ENCODE measurements at places on chromosomes 11 and 22.

- peak; percentile 76 for DNase-seq
These were observed 39.6 kb downstream of the NUMA1 start for GRCh38 chr11:72040491-72041363.

GRCh38 chr11:69138265-69138664 lies 17.5 kb upstream of the SMIM38 start:
- DNase-seq: no peak

DNA sequence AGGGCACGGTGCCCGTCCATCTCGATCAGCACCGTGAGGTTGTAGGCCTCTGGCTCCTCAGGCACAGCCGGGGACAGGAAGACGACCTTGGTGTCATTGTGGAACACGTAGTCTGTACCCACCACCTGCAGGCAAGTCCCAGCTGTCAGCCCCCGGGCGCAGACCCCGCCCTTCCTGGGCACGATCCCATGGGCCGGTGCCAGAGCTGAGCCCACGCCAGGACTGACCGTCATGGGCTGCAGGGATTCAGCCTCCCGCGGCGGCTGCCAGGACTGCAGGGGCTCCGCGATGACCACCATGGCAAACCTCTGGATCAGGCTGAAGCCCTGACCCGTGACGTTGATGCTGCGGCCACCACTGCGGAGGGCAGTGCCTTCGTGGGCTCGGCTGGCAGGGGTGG lies 11.8 kb upstream of the MAPK11 start:
- no peak for DNase-seq

GRCh38 chr22:23698094-23698493 lies 7.3 kb downstream of the RGL4 start:
- no peak for DNase-seq

DNA sequence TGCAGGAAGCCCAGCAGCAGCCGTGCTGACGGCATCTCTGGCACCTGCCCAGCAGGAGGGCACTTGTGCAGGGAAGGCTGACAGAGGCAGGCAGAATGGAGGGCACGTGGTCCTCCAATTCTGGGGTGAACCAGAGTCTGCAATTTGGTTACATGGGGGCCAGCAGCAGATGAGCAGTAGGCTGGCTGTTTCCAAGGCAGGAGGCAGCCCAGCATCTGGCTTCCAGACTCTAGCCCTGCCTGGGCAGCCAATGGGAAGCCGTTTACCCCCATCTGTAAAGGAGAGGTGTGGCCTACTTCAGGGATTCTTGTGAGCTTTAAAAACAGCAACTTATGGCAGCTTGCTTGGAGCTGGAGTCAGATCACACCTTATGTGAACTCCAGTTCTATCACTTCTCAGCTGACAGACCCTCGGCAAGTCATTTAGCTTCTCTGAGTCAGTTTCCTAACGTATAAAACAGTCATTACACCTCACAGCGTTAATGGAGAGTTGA lies 27.9 kb upstream of the RASL10A start:
- no peak for DNase-seq

GRCh38 chr11:15859411-15859810 lies 496.9 kb downstream of the SOX6 start:
- no peak for DNase-seq

DNA sequence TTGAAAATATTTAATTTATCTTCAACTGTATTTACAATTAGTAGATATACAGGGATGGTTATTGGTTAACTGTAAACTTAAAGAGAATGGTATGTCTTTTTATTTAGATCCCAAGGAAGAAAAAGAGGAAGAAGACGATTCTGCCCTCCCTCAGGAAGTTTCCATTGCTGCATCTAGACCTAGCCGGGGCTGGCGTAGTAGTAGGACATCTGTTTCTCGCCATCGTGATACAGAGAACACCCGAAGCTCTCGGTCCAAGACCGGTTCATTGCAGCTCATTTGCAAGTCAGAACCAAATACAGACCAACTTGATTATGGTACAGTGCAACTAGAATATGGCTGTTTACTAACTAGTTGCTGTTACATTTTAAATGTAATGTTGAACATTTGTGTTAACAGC lies 12.7 kb upstream of the CNTF start:
- no peak for DNase-seq

- DNase-seq: no peak
These were observed 140.5 kb downstream of the FCHSD2 start for GRCh38 chr11:73001615-73002014.

DNA sequence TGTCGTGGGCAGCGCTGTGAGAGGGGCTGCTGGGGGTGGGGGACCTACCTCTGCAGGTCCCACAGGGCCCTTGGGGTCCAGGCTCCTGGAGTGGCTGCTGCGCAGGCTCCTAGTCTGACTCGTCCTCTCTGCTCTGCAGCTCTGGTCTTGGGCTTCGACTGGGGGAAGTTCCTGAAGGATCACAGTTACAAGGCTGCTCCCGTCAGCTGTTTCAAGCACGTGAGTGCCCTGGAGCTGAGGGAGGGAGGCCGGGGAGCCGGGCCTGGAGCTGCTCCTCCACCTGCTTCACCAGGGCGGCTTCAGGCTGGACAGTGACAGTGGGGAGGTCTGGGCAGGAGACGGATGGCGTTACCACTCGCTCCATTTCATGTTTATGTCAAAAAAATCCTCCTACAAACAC lies 11.9 kb downstream of the L3MBTL2 start:
- DNase-seq: no peak

DNA sequence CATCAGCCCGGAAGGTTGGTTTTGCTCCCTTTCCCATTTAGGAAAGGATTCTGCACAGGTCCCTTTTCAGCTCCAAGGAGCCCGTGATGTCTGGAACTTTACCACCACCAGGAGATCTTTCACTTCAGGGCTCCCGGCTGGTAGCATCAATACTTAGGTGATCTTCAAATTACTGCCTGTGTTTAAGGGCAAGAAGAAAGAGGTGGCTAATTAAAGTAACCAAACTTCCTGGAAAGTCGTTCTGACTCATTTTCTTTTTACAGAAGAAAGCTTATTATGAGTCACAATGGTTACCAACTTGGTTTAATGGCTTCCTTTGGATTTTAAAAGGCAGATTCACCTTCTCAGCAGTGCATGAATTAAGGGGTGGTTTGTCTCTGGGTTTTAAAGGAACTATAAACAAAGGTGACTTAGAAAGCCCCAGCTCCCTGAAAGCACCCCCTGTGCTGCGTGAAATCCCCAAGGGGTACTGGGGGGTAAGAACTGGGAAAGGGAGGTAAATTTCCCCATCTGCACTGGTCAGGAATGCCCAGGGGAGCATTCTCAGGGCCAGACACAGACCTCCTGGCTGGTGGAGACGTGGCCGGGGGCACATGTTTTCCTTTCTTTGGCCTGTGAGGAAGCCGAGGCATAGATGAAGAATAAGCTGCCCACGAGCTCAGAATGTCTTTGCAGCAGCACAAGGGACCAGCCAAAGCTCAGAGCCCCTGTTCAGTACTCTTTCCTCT lies 8.8 kb downstream of the POU2F3 start:
- no peak for DNase-seq

DNA sequence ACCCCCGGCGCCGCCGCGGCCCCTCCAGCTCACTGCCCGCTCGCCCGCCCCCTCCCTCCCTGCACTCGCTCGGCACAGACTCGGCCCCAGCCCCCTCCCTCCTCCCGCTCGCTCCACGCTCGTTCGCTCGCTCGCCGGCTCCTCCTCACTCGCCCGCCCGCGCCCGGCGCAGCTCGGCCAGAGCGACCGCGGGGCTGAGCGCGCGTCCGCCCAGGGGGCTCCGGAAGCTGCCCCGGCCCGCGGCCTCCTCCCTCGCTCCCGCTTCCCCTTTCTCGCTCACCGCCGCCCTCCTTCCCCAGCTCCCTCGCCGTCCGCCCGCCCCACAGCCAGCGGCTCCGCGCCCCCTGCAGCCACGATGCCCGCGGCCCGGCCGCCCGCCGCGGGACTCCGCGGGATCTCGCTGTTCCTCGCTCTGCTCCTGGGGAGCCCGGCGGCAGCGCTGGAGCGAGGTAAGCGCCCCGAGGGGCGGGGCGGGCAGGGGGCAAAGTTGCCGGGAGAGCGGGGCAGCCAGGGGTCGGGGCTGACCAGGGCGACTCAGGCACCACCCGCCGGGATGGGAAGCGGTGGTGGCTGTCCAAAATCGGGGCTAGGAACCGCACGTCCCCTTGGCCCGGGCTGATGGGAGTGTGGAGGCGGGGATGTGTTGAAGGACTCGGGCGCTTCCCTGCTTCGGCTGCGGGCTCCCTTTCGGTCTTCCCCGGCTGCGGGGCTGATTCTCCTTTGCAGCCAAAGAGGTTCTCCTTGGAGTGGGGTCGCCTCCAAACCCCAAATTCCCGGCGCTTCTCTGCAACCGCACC lies at the start of gene SEZ6L:
TSS of gene SEZ6L (plus strand) at position 148 of the 797 bp plus-strand sequence. CDS start at position 356, 208 bp downstream.
- no peak for DNase-seq

DNA sequence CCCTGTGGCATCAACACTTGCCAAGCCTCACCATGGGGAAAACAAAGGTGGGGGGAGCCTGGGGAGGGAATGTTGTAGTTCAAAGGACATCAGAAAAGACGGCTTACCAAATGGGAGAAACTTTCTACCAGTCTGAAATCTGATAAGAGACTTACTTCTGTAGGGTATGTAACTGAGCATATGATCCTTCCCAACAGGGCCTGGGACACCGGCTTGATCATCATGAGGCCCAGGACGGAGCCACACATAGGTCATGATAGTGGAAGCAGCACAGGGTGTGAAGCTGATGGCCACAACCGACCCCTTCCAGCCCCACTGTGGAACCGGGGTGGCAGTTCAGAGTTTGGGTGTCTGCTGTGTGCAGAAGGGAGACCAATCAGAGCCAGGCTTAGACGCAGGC lies 51.1 kb downstream of the MICAL3 start:
- no peak for DNase-seq

DNA sequence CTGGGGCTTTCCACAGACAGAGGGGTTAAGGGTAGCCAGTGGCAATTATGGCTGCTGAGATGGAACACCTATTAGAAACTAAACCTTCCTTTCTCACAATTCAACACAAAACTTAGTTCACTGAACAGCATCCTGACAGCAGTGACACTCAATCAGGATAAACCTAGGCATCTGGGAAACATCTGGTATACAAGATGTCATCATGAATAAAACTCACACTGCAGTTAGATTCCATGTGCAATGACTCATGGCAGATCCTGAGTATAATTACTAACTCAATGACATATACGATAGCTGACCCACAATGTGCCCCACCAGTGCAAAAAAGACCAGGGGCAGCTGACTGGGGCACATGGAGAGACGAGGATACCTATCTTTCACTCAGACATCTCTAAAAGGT lies 17.7 kb downstream of the RBFOX2 start:
- DNase-seq: no peak

DNA sequence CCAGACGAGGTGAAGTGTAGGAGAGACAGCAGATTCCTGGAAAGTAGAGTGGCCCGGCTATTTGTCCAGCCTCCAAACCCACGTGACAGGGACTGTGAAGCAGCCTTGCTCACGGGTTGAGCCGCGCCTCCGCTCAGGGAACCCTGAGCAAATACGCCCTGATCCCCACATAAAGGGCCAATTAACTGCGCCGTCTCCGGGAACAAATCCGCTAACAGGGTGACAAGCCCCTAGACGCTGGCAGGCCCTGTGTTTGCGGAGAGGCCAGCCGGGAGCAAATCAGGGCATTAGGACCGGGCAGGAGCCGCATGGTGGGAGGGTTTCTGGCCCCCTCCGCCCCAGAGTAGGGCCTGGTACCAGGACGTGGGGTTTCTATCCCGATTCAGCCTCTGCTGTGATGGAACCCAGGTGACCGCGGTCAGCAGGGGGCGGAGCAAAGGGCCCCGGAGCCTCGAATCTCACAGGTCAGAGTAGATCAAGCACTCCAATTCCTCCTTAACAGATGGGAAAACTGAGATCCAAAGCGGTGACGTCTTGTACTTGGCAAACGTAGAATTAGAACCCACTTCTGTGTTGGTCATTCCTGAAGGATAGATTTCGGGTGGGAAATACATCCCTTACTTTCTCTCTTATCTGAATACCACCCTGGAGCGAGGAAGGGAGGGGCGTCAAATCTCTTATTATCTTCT lies 2.0 kb upstream of the ROBO3 start:
- no peak for DNase-seq

DNA sequence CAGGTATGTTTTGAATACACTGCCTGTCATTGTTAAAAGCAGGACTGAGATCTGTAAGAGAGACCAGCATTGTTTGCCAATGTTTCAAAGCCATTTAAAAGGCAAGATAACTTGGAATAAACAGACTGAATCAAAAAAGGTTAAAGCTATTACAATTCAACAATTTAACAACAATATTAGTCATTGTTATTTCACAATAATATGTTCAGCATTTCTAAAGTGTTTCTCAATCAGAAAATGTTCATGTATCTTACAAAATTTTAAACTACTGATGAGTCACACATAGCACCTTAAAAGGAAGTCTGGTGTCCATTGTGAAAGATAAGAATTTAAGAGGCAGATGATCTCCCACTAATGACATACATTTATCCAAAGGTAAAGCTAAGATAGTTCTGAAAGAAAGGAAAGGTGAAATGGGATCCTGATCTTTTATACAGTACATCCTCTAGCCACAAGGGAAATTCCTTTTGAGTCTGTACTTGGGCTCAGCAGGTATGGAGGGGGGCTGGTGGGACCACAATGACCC lies 79.7 kb downstream of the MAML2 start:
- no peak for DNase-seq

GRCh38 chr11:45091563-45092403 lies 54.7 kb upstream of the PRDM11 start:
- DNase-seq: no peak

GRCh38 chr11:45654231-45655011 lies 11.0 kb downstream of the CHST1 start:
- DNase-seq: no peak

DNA sequence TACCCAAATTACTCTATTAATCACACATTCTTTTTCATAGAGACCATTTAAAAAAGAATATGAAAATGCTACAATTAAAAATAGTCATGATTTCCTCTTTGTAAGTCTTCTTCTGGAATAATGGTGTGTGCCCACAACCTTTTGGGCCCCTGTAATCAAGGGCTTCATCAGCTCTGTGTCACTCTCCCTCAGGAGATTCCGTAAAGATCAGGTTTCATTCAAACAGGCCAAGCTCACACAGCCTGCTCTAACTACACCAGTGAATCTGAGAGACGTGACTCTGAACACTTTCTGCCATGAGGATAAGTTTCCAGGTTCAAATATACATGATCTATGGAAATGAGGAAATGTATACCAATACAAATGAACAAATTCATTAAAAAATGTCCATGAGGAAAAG lies 9.5 kb downstream of the DRICH1 start:
- DNase-seq: no peak

DNA sequence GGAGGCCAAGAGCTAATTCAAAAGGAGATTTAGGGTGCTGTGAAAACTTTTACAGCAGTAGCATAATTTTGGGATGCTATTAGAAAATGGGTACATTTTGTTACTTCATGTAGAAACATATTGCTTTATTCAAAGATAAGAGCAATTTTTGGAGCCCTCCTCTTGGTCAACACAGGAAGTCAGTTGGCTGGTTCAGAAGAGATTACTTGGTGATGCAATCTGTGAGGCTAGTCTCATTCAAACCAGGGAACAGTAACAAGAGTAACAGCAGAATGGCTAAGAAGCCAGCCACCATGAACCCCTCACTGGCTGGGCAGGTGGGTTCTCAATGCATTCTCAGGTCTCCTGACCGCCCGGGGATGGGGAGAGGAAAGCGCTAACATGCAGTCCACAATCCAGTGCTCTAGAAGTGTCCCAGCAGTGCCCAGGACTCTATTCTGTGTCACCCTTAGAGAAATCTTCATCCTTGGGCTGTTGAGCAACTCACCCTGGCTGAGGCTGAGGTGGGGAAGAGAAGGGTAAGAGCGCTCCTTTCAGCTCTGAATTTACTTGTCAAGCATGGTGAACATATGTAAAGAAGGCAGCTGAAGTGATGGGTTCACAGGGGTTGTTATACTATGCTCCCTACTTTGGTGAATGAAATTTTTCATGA lies 262.2 kb upstream of the UBASH3B start:
- DNase-seq: no peak
